Neural crest cell (in vitro differentiated cells): ENCODE measurements at places on chromosomes 16 and 17. TPM values are rescaled to one million over a fixed set of nuclear protein-coding genes. Genes with fewer than 3 reads are reported as not detected.

GRCh38 chr17:65515959-65516948, 45.2 kb downstream of the AXIN2 start:
- DNase-seq, result no peak

Gene AXIN2
- 66.5 and 68.5 TPM in 2 replicates for total RNA-seq

GRCh38 chr17:80363518-80364090, 51.4 kb upstream of the ENDOV start:
- DNase-seq, result no peak

Gene USP22
- 386 and 390 TPM in 2 replicates for total RNA-seq

- DNase-seq, result no peak
These were observed 12.6 kb upstream of the RPL38 start for GRCh38 chr17:74190807-74191406.

DNA sequence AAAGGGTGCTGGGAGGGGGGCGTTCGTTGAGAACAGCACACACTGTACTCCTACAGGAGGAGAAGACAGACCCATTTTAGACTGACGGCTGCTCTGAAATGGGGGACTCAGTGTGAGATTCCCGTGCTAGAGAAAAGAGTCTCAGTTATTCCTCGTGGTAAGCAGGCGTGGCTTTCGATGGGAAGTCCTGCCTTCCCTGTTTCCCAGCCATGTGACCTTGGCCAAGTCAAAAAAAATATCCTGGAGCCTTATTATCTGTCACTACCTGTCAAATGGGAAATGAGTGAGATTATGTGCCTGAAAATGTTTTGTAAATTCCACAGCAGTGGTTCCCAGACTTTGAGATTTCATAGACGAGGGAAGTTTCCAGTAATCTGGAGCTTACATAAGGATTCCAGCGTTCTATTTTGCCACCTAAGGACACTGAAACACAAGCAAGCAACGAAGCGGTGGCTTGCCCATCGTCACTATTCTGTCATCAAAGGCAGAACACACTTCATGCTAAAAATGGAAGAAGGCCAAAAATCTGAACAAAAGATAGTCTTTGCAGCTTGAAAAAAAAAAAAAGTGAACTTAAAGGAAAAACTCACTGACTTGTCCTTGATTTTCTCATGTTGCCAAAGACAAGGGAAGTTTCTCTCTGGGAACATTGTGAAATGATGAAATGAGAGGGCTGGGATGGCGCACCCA, 253.4 kb upstream of the RPL38 start:
- no peak for DNase-seq

DNA sequence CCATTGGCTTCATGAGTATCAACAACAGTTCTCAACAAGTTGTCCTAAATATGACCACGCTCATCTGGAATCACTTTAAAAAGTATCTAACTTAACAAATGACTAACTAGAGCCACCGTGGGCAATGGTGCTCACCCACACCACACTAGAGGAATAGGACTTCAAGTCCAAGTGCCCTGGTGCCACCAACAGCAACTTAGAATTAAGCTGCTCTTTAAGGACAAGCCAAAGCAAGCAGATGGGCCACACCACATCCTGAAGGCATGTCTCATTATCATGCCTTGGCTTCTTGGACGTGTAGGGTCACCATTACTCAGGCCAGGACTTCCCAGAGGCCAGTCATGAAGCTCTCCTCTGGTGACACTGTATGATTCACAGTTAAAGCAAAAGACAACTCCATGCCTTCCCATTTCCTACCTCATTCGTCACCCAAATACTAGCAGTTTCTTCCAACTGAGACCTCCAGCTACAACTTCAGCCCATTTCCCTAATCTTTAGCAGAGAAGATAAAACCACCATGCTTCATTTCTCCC, 9.4 kb upstream of the SLC6A4 start:
- no peak for DNase-seq

Gene RBFOX1
- 0.71 and 1.4 TPM in 2 replicates for total RNA-seq

Gene KRT34
- total RNA-seq, result not detected in 2 replicates

- DNase-seq, result no peak
These were observed 182.6 kb downstream of the LGALS9B start for GRCh38 chr17:20284570-20285295.

Gene CSH1
- total RNA-seq, result not detected in 2 replicates

DNA sequence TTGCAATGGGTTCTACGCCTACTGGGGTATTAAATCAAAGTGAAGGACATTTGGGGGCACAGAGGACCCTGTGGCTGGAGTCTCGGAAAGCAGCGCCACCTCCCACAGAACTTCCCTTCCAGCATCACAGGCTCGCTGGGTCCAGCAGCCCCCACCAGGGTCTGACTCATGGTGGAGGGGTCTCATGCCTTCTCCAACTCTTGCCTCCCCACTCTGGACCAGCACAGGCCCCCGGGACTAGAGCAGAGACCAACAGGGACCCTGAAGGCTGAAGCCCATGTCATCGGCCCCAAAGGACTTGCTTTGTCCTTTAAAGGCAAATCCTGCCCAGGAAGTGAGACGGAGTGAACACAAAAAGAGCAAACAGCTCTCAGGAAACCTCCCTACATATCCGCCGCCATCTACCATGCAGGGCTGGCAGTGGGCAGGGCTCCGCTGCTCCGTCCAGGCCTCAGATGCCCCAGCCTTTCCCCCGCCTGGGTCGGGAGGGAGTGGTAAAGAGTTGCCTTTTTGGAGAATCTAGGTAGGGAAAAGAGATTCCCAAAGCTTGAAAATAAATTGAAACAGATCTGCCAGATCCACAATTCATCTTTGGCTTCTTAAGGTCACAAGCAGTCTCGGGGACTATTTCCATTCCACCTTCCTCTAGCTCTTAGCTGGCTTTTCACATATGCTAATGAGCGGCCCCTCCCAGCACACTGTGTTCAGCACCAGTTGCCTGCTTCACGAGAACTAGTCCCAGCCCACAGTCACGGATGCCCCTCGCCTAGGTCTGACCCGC, 2.1 kb upstream of the GPRC5C start:
- no peak for DNase-seq

Gene RHBDF1
- 46.5 TPM in 2 replicates for total RNA-seq

GRCh38 chr16:72137380-72138063, 34.4 kb downstream of the PMFBP1 start:
- no peak for DNase-seq

- no peak for DNase-seq
These were observed 192.8 kb downstream of the SHCBP1 start for GRCh38 chr16:46428108-46429061.

DNA sequence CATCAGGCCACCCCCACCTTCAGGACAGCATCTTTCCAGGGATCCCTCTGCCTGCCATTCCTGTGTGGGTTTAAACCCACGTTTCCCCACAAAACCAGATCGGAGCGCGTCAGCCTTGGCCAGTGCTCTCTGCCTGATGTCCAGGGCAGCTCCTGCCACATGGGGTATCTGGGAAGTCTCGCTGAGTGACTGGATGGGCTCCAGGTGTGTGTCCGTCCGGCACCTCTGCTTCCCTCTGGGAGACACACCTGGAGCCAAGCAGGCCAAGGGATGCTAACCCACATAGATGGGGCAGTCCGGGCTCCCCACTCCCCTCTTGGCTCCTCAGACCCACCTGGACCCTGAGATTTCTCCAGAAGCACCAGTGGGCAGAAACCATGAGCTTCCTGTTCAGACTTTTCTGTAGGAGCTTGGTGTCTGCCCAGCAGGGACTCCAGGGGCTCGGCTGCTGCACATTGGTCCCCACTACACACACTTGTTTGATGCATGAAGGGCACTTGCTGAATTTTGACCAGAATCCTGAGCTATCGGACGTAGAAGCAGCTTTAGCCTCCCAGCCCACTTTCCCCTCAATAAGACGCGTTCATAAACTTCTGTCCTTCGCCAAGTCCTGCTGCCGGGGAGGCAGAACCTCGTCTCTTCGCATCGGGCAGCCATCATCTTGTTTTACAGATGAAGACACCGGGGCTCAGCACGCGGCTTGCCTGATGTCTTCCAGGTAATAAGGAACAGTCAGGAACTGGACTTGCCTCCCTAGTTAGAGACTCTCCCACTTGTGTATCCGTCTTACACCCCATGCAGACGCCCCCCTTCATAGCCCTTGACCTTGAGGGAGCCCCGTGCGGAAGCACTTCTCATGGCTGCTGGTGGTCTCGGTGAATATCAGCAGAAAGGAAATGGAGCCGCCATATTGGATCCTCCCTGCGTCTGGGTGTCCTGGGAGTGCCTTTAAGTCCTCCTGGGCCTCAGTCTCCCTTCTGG, 91.6 kb upstream of the ZNF469 start:
- no peak for DNase-seq

DNA sequence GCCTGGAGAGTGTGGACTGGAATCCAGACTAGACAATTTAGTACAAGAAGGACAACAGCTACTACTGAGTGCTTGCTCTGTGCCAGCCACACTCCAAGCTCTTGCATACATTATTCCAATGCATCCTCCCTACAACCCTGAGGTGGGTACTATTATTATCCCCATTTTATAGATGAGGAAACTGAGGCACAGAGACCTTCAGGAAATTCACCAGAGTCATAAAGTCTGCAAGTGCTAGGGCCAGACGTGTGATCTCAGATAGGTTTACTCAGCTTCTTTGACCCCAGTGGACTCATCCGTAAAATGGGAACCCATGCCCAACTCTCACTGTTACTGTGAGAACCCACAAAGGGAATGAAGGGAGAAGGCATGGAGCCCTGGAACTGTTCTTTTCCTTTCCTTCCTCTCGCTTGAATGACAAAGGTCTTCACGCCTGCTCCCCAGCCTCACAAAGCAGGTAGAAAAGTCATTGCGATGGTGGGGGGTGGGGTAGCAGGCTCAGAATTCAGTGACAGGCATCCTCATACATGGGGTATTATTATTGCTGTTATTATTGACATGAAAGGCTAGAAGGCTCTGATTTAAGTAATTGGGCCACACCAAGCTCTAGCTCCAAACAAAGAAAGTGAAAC, 160.0 kb downstream of the ZNF423 start:
- no peak for DNase-seq

DNA sequence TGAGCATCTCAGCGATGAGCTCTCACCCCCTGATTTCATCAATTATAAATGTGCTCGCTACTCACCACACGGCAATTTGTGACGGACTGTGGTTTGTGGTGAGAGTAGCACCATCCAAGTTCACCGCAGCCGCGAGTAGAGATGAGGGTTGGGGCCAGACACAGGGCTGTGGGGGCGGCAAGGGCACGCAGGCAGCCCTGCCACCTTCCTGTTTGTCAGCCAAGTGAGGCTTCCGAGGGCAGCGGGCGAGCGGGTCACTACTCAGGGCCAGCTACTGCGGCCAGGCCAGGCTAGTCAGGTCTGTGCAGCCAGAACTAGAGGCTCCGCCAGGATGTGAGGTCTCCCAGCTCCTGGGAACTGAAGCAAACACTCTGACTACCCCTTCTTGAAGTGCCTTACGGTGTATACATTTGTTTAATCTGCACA, 39.6 kb upstream of the MEOX1 start:
- DNase-seq, result no peak

DNA sequence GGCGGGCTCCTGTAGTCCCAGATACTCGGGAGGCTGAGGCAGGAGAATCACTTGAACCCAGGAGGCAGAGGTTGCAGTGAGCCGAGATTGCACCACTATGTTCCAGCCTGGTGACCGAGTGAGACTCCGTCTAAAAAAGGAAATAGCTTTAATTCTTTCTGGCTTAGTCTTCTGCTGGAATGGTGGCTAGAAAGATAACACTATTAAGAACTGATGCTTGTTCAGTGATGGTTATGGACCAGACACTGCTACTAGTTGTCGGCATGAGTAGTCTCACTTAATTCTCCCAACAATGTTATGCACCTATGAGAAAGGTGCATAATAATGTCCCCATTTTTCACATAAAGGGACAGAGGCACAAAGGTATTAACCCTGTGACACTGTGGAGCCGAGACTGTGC, 188.7 kb downstream of the HS3ST3A1 start:
- no peak for DNase-seq

DNA sequence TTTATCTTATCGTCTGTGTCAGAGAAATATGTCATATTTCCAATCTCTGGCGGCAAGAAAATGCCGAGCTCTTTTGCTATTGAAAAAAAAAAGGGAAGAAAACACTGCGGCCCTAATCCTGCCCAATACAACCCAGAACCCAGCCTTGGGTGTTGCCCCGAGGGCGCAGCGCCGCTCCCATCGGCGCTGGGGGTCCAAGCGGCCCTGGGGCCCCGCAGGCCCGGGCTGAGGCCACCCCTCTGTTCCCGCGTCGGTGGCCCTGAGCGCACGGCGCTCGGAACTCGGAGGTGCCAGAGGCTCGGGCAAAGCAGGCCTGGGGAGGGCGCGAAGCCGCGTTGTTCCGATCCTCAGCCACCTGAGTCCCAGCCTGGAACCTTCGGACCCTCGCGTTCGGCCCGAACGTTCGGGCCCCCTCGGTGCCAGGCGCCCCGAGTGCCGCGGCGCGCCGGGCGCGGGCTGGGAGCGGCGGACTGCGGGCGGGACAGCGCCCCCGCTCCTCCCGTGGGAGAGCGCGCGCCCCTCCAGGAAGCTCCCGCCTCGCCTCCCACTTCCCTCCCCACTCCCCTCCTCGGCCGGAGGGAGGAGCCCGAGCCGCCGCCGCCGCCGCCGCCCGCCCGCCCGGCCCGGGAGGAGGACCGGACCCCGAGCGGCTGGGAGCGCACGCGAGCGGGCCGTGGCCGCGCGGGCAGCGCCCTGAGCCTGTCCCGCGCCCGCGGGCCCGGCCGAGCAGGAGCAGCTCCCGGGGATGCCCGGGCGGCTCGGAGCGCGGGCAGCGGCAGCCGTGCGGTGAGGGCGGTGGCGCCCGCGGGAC, at the start of gene CPNE2:
TSS of gene CPNE2 (plus strand) at position 609 of the 811 bp plus-strand sequence. CDS start 18,160 bp downstream, outside the sequence.
- peak; percentile 46 for DNase-seq

Gene KRTAP4-1
- not detected in 2 replicates for total RNA-seq

DNA sequence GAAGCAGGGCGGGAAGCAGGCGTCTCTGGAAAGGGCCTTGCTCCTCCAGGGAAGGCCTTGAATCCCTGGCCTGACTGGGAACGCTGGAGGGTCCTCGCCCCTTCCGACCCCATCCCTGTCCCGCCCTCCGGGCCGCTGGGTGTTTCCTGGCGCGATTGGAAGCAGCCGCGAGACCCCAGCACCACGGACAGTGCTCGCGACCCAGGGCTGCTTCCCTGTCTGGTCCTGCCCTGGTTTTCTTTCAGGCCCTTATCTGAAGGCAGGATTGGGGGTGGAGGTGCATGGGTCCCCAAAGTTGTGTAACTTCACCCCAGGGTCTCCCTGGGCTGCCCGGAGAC, 2.1 kb downstream of the MGAT5B start:
- DNase-seq, result no peak

DNA sequence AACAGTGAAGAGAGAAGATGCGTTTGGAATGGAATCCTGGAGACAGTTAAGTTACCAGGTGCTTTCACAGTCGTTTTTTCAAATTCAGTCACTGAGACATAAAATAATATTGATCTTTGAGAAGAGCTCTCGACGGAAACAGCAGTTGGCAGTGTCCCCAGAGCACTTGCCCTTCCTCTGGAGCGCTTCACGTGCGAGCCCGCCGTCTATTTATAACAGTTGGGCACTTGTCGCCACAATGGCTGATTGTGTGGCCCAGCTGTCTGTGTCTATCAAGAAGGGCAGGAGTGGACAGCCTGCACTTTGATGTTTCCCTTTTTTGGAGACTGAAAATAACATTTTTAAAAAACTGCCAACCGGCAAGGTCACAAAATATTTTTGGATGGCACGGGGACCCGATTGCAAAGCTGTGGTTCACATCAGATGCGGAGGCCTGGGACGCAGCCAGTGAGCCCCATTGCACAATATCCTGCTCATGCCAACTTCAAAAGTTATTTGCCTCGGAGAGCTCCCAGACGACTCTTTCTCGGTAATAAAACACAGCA, 62.9 kb downstream of the ADCY9 start:
- no peak for DNase-seq
